ENCODE measurements at places on chromosomes 1 and 21.

GRCh38 chr1:40652979-40653378, 12.5 kb downstream of the RIMS3 start:
- DNase-seq, result no peak

GRCh38 chr1:174058624-174059023, 36.5 kb upstream of the RC3H1 start:
- DNase-seq, result peak; percentile 66

GRCh38 chr1:147824798-147825197, 64.4 kb upstream of the GJA5 start:
- DNase-seq, result no peak

GRCh38 chr1:8006037-8006963, 19.8 kb downstream of the ERRFI1 start:
- DNase-seq, result no peak

DNA sequence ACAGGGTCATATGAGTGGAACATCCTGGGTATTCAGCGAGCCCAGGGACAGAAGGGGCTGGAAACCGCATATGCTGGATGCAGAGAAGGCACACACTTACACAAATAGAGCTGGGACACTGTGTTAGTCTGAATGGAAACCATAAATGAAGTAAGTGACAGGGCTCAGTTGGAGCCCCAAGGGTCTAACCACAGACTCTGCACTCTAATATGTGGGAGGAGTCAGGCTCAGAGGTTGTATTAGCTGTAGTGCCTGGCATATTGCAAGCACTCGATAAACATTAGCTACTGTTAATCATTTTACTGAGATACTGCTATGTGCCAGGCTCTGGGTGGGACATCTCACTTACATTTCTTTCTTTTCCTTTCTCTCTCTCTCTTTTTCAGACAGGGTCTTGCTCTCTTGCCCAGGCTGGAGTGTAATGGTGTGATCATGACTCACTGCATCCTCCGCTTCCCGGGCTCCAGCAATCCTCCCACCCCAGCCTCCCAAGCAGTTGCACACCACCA, 6.5 kb upstream of the OLIG1 start:
- no peak for DNase-seq

GRCh38 chr1:179369751-179370341, 4.1 kb downstream of the AXDND1 start:
- peak; percentile 66 for DNase-seq

DNA sequence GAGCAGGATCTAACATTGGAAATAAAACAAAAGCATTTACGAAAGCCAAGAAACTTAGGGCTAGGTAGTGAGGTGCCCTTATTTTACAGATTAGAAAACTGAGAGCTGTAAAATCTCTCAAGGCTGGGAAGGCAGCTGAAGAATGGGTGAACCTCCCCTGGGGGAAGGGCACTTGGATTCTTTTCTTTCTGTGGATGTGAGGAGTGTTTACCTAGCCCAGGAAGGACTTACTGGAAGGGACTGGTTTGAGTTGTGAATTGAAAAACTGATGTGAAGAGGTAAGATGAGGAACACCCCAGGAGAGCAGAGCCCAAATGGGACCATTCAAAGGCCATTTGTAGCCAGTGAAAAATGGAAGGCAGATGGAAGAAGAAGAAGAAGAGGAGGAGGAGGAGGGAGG, 74.7 kb upstream of the NGF start:
- no peak for DNase-seq

GRCh38 chr1:174967845-174968705, 31.7 kb upstream of the CACYBP start:
- no peak for DNase-seq

- DNase-seq, result no peak
Observed at GRCh38 chr21:44615911-44616590, 4.2 kb downstream of the KRTAP10-8 start.

DNA sequence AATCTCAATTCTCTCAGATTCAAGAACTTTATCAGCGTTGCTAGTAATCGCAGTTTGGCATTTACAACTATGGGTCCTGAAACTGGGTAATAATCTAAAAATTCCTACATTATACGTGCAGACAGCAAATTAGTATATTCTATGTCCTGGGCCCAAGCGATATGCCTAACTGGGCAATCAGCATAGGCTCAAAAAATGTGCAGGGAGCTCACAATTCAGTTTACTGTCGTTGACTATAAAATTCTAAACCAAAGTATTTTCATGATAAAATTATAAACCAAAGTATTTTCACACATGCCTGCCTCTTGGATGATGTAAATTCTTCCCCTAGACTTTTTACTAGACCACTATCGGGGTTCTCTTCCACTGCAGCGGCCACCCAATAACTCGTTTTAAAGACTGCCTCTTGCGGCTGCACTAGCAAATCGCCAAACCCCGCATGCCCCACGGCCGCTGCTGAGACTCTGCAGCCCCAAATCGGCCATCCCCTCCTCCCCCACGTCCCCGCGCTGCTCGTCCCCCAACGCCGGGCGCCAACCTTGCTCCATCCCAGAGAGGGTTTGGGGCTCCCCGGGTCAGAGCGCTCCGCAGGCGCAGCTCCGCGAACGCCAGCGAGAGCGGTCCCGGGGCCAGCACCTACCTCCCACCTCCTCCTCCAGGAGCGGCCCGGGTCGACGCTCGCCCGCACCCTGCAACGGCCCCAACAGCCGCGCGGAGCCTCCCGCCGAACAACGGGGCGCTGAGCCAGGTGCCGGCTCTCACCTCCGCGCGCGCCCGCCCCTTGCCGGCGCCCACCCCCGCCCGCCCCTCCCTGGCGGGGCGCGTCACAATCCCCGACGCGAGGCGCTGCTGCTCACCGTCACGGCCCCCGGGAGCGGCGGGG, 506 bp downstream of the SSX2IP start:
- DNase-seq, result peak; percentile 37

DNA sequence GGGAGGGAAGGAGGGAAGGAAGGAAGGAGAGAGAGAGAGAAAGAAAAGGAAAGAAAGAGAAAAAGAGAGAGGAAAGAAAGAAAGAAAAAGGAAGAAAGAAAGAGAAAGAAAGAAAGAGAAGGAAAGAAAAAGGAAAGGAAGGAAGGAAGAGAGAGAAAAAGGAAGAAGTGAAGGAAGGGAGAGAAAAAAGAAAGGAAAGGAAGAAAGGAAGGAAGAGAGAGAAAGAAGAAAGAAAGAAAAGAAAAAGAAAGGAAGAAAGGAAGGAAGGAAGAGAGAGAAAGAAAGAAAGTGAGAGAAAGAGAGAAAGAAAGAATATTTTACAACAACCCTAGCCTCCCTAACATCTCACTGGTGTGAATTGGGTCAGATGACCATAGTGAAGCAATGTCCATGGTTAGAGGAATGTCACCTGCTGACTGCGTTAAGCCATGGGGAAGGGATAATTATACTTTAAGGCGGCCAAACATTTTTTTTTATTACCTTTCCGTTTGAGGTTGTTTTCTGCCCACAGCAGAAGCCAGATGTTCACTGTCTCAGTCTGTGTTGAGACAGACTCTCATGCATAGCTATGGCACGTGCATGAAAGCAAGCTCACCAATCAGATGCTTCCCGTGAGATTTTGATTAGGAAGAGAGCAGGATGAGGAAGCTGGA, 76.4 kb downstream of the SNRPE start:
- DNase-seq, result no peak

DNA sequence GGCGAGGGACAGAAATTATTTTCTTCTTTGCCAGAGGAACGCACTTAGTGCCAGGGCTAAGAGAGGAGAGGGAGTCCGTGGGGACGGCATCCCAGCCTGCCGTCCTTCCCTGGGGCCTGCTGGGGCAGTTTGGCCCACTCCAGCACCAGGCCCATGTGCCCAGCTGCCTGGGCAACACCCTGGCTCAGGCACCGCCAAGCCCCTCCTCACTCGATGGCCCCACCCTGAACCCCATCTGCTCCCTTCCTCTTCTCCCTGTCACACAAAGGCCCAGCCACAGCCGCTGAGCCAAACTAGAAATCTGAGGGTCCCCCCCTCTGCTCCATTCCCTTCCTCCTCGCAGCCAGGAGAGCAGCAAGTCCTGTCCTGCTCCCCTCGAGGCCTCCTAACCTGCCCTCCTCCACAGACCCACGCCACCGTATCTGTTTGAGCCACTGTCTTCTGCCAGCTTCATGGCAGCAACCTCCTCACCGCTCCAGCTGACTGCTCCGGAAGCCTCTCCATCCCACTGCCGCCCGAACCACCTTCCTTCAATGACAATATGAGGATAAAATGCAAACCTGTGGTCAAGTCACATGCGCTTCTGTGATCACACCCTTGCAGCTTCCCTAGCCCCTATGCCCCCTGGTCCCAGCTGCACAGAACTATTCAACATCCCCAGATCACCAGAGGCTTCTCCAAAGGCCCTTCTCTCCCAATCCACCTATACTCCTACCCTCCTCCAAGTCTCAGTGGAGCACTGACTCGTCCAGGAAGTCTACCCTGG, 8.4 kb upstream of the TNNI1 start:
- no peak for DNase-seq

DNA sequence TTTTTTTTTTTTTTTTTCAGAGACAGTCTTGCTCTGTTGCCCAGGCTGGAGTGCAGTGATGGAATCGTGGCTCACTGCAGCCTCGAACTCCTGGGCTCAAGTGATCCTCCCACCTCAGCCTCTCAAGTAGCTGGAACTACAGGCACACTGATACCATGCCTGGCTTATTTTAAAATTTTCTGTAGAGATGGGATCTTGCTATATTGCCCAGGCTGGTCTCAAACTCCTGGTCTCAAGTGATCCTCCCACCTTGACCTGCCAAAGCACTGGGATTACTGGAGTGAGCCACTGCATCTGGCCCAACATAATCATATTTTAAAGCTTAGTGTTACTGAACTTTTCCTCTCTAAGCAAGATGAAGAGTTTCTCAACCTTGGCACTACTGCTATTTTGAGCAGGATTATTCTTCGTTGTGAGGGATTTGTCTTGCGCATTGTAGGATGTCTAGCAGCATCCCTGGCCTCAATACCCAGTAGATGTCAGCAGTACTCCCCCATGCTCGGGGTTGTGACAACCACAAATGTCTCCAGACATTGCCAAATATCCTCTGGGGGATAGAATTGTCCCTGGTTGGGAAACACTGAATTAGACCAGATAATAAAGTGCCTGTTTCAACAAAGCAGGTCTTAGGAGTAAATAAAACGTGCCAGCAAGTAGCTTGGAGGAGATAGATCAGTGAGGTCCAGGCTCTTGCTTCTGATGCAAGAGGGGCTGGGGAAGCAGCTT, 15.1 kb upstream of the THRAP3 start:
- no peak for DNase-seq

DNA sequence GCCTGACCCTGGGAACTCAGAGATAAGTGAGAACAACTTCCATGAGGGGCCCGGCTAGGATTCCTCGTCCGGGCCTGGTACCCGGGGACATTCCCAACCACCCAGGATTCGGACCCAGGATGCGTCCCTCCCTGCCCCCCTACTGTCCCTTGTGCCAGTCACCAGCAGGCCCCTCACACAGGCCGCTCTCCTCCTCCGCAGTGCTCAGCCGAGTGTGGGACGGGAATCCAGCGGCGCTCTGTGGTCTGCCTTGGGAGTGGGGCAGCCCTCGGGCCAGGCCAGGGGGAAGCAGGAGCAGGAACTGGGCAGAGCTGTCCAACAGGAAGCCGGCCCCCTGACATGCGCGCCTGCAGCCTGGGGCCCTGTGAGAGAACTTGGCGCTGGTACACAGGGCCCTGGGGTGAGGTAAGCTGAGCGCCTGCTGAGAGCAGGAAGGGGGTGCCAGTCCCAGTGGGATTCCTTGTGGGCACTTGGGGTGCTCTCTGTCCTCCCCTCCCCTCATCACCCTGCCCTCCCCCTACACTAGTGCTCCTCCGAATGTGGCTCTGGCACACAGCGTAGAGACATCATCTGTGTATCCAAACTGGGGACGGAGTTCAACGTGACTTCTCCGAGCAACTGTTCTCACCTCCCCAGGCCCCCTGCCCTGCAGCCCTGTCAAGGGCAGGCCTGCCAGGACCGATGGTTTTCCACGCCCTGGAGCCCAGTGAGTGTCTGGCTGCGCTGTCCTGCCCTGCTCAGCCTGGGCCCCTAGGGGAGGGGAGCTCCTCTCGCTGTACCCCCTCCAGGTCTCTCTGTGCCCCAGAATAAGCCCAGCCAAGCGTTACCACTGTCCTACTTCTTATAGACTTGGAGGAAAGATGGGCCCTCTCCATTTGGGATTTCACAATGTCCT, 9.8 kb downstream of the ADAMTSL4 start:
- DNase-seq, result no peak

DNA sequence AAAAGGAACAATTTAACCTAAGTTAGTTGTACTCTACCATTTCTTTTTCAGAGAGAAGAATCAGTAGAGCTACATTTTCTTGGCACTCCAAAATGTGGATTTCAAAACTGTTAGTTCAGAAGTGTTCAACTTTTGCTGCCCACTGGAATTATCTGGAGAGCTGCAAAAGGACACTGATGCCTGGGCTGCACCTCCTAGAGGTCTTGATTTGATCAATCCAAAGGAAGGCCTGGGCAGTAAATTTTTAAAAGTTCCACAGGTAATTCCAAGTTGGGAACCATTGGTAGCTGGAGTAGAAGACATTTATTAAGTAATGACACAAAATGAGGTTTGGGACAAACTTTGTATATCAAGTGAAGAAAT, 79.3 kb upstream of the HMCN1 start:
- no peak for DNase-seq

- DNase-seq, result peak; percentile 99
Observed at GRCh38 chr1:56098946-56099345, 480.4 kb downstream of the PLPP3 start.

- DNase-seq, result no peak
Observed at GRCh38 chr1:231189683-231190270, 27.9 kb downstream of the TRIM67 start.

DNA sequence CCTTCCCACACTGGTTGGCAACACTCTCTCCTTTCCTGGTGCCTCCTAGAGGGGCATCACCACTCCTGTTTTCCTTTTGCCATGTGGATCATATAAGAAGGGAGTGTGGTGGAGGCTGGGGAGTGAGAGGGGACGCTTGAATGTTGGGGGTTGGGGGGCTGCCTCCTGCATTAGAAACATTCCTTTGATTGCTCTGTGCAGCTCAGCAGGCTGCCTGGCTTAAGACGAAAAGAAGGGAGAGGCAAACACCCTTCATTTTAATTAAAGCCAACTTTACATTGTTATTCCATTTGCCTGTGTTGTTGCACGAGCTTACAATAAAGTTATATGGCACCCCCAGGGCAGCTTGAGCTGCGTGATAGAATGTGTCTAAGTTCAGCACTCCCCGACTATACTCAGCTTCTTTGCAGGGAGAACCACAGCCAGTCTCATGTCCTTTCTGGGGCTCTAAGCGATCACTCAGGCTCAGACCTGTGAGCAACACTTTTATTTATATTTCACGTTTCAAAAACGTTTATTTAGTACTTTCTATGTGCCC, 57.4 kb downstream of the FOXD2 start:
- DNase-seq, result no peak

GRCh38 chr1:47630346-47630745, 192.5 kb downstream of the FOXD2 start:
- DNase-seq, result no peak

DNA sequence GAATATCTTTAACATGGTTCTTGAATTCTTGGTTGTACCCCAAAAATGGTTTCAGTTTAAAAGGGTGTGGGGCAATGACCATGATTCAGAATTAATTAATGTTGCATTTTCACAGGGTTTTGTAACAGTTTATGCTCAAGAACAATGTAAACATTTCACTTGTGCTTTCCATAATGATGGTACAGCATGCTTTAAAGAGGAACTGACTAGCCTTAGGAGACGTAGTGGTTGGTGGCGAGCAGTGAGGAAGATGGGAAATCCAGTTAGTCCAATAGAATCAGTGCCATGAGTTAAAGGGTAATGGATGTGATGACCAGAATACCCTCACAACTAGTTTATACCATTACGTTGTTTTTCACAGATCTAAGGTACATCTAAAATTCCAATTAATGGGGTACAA, 138.0 kb downstream of the HS2ST1 start:
- no peak for DNase-seq
